T follicular helper cell (primary cell): ENCODE measurements at places on chromosomes 13 and 19.

GRCh38 chr13:94114166-94114565 lies 365.3 kb downstream of the DCT start:
- no peak for DNase-seq

DNA sequence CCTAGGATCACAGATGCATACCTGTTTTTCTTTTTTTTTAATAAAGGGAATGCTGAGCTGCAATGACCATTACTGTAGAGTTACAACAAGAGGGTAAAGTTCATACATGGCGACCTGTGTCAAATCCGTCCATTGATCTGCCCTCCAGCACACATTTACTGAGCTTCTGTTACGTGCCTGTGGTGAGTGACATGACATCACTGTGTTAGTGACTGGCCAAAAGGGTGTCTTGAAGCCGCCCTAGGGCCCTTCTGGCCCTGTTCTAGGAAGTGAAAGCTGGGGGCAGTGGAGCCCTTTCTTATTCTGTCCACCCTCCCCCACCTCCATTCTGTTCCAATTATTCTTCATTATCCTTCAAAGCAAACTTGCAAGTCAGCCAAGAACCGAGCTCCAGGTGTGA lies 66.3 kb downstream of the ZIC5 start:
- DNase-seq: no peak

DNA sequence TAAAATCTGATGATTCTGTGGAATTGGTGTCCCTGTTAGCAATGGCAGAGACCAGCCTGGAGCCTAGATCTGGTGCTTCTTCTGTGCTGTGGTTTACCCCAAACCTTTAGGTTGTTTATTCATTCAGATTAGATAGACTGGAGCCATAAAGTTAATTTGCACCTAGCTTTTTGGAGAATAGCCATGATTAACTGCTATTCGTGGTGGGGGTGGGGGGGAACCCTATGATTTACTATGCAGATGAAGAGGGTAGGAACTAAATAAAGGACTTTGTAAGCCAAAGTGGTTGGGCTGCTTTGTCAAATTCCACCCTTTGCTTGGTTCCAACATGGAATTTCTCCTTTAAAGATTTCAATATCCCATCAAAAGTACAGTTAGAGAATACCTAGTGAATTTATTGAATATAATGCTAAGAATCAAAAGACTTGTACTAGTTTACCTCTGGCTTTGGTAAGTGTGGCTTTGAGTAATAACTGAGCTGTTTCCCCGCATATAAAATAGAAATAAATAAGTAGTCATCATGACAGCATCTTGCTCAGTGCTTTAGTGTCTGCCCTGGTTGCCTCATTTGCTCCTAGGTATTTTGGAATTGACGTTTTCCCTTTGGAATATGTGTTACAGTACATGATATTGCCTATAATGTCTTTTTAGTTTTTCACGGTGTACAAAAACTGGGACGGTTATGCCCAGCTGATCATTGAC lies 27.6 kb downstream of the SKA3 start:
- DNase-seq: no peak

DNA sequence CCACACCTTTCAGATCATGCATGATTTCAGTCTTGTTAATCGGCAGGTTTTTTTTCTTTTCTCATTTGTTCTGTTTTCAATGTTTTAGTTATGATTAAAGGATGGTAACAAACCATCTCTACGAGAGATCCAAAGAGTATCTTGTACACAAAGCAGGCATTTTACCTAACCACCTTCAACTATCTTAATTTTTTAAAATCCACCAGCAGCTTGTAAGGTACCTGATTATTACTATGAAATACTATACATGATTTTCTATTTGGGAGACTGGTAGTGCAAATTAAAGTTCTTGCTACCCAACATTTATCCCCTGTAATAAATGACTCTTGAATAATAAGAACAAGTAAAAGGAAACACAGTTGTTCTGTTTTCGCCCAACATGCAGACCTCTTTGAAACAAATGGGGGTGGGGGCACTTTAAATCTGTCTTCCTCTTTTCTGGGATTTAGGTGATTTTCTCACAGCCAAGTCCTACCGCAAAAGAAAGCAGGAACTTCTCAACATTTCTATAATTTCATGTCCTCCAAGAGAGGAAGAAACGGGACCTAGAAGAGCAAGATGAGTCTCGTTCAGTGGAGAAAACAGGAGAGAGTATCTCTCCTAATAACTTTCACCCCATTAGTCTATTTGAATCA lies 3.6 kb downstream of the POU4F1 start:
- no peak for DNase-seq

DNA sequence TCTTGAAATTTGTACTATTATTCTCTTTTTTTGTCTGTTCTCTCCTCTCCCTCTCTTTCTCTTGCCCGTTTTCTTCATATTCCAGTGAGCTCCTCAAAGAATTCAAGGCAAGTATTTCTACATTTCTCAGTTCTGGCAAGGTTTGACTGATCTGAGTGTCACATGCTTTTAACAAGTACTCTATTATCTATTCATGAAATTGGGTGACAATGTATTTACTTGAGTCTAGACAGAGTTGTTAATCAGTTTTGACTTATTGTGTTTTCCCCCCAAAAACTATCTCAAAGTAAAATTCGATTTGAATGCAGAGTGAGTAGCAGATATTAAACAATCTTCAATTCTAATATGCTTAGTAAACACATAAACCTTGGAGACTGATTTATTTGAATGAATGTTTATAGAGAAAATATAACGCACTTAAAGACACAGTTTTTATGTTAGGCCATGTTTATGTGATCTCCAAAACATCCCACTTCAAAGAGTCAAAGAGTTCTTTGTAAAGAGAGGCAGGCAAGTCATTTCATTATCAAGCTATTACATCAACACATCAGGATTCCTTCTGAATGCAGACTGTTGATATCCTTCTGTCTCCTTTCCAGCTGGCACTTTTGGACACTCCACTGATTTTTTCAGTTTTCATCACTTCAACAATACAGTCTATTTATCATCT lies 166.6 kb downstream of the SLITRK6 start:
- no peak for DNase-seq

GRCh38 chr13:31278869-31279268 lies 79.1 kb downstream of the B3GLCT start:
- DNase-seq: no peak

DNA sequence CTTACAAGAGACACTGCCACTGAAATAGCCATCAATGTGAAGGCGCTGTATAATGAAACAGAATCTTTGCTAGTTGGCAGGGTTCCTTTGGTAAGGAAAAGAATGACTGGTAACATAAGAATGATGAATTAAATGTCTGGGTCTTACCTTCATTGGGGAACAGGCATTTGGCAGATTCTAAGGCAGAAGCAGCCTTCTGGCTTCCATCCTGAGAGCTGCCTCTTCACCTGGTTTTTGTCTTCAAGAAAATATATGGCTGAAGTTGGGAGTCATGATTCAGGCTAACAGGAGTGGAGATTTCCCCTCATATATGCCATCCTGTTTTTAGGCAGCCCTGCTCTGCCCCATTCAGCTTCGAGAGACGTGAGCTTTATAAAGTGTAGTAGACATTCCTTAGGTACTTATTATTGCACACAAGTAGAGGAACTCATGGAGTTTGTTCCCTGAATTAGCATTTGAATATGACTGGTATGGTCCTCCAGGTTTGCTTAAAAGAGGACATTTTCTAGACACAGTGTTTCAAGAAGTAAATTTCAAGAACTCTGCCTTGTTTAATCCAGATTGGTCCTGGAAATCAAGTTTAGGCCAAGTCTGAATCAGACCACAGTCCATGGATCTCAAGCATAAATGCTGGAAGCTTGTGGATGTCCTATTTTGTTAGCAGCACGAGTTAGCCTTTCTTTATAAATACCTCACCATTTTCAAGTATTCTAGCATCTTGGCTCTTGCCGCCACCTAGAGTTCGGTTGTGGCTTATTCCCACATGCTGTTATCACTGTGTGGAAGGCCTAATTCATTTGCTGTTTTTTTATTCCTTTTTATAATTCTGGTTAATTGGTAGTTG lies 56.2 kb upstream of the AKAP11 start:
- DNase-seq: no peak

DNA sequence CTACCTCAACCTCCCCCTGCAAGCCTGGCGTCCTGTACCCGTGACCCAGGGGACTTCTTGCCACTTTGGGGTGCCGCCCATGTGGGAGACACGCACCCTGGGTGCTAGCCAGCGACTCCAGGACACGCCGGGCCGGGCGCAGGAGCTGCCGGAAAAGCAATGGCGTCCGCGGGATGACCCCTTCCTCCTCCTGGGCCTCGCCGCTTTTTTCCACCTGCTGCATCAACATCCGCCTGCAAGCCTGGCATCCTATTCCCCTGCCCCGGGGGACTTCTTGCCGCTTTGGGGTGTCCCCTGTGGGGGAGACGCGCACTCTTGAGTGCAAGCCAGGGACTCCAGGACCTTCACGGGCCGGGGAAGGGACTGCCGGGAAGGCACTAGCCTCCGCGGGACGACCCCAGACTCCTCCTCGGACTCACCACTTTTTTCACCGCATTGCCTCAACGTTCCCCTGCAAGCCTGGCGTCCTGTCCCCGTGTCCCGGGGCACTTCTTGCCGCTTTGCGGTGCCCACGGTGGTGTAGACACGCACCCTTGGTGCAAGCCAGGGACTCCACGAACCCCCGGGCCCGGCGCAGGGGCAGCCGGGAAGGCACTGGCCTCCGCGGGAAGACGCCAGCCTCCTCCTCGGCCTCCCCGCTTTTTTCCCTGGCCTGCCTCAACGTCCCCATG lies 237.8 kb downstream of the TUBA3C start:
- no peak for DNase-seq

DNA sequence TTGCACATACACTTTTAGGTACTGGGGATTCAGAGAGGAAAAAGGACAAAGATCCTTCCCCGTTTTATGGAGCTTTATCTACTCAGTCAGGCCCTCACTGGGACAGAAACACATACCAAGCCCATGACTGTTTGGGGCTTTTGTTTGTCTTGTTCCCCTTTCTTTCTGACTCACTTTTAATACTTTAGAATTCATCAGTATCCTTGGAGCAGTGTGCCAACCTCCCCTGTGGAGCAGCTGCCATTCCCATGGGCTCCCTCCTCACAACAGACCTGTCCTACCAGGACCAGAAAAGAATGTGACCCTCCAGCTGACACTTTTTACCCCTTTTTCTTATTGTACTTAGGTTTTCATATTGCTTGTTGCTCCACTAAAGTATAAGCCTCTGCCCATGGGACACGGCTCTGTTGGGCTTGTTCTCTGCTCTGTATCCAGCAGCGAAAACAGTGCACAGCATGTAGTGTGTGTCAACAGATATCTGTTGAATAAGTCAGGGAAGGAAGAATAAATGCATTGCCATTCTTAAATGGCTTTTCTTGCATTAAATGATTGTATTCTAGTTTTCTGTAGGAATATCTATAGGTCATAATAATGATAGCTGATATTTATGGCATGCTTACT lies 431.1 kb downstream of the EFNB2 start:
- no peak for DNase-seq

- DNase-seq: no peak
Observed at GRCh38 chr13:60857698-60858097, 460.7 kb downstream of the TDRD3 start.

DNA sequence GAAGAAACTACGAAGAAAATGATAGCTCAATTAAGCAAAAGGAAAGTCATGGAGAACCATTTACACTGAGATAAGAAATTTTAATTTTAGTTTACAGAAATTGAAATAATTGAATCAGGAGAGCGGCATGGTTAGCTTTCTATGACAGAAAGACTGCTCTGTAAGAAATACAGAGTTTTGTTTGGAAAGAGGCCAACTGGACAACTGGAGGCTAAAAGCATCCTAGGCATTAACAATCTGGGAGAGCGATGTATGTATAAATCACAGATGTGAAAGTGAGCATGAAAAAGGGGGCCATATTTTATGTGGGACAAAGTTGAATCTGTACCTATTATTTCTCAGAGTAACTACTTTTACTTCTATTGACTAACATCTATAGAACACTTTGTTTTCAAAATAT lies 1608.8 kb upstream of the PCDH20 start:
- no peak for DNase-seq

DNA sequence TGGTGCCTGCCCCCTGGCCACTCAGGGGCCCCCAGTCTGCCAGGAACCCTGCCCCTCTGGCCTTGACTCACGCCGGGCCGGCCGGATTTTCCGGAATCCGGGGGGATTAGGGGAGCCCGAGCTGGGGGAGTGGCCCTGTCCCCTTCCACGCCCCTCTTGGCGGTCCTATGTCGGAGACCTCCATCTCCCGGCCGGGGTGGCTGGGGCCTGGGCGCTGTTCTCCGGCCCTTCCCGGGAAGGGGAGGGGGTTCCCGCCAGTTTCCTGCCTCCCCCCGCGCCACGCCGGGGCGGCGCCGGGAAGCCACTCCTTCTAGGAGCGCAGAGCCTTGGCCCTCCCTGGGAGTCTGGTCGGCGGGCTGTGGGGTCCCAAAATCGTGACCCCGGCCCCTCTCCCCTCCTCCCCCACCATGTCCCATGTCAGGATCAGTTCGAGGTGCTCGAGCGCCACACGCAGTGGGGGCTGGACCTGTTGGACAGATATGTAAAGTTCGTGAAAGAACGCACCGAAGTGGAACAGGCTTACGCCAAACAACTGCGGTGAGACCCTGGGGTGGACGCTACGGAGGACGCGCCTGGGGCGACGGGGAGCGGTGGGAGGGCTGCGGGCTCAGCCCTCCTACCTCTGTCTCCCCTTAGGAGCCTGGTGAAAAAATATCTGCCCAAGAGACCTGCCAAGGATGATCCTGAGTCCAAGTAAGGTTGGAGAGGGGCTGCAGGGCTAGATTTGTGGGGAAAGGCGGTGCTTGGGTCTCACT lies 1.3 kb downstream of the TRIP10 start:
- no peak for DNase-seq

GRCh38 chr13:29847501-29847983 lies 2.9 kb downstream of the UBL3 start:
- no peak for DNase-seq

- no peak for DNase-seq
Observed at GRCh38 chr13:40662866-40663265, 3.6 kb downstream of the FOXO1 start.

DNA sequence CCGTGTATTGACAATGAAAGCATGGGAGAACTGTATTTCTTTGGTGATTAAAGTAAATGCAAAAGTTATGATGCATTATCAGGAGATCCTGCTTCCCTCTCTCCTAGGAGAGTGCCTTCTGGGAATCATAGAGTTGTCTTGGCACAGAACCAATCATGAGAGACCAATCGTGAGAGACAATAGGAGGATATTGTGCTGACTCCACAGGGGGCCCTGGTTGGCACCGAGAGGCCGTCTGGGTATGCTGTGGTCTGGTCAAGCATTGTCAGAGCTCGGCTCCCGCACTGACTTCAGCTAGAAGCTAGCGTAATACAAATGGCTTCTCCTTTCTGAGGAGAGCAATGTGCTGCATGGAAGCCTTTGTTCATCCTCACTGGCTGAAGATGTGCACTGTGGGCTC lies 131.5 kb upstream of the GJB6 start:
- no peak for DNase-seq

- DNase-seq: no peak
Observed at GRCh38 chr13:48222358-48223301, 10.4 kb upstream of the ITM2B start.

DNA sequence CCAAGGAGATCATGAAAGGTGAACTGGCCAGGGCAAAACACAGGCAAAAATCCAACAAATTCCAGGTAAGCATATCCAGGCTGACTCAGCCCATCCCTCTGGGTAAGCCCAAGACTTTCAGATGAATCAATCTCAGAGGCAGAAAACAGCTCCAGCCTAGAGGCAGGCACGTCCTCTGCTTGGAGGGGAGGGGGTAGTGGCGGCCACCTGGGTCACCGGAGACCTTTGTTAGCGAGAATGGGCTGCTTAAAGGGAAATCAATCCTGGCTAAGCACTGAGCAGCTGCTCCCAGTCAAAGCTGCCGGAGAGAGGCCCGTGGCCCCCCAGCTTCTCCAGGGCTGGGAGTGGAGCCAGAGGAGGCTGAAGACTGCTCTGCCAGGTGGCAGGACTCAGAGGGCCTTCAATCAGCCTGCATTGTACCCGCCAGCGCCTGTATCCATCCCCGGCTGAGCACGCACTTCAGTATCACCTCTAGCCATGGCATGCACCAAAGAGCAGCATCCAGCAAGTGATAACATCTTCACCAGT lies 48.2 kb downstream of the PIN1 start:
- DNase-seq: no peak
